ENCODE measurements at places on chromosomes 6 and 20.

DNA sequence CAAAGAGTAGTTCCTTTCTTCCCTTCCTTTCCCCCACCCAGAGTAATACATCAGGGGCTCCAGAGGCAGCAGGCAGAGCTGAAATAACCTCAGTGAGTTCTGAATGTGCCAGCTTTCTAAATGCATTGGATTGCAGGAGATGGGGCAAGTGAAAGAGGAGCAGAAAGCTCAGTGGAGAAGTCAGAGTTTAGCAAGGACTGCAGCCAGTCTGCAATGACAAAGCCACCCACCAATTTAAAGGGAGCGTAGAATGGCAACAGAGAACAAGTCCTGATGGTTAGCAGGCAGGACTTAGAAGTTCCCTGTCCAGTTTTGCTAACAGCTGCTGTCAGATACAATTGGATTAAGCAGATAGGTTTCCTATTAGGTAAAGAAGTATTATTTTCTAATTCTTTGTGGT is 203.4 kb upstream of the RIN2 start:
- no peak for DNase-seq

GRCh38 chr6:43877463-43878126 is 107.6 kb downstream of the VEGFA start:
- no peak for DNase-seq

- DNase-seq = no peak
These were observed 102.0 kb upstream of the TENT5A start for GRCh38 chr6:81854474-81854873.

GRCh38 chr20:17727351-17727750 is 27.6 kb downstream of the BANF2 start:
- DNase-seq = no peak

- DNase-seq = no peak
These were observed 618.9 kb upstream of the GJE1 start for GRCh38 chr6:141513830-141514229.

DNA sequence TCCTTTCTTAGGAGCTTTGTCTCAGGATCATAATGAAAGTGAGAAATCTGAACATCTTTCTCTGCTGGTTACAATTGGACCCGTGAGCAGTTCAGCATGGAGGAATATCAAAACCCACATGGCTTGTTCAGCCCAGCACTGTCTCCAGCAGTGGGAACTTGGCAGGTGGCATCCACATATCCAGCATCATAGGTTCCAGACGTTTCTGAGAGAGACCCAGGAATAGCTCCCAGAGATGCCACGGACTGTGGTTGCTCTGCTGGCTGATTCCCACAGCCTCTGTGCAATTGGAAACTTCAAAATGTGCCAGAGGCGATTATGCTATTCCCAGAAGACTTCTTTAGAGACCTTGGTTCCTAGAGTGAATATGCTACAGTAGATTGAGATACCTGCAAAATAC is 76.4 kb downstream of the PHACTR2 start:
- DNase-seq = no peak

- DNase-seq = no peak
These were observed 15.9 kb downstream of the TMEM200A start for GRCh38 chr6:130381459-130382380.

GRCh38 chr6:92139601-92140000 is 1279.8 kb downstream of the EPHA7 start:
- no peak for DNase-seq
